Fibroblast of lung (primary cell): ENCODE measurements at places on chromosomes 16 and 17. TPM values are rescaled to one million over a fixed set of nuclear protein-coding genes. Genes with fewer than 3 reads are reported as not detected.

The CHST4 gene
- total RNA-seq = not detected in 2 replicates

The SPNS2 gene
- total RNA-seq = under 0.01 and 0.17 TPM in 2 replicates

- no peak for DNase-seq
These were observed 22.9 kb upstream of the NKD1 start for GRCh38 chr16:50525262-50525661.

DNA sequence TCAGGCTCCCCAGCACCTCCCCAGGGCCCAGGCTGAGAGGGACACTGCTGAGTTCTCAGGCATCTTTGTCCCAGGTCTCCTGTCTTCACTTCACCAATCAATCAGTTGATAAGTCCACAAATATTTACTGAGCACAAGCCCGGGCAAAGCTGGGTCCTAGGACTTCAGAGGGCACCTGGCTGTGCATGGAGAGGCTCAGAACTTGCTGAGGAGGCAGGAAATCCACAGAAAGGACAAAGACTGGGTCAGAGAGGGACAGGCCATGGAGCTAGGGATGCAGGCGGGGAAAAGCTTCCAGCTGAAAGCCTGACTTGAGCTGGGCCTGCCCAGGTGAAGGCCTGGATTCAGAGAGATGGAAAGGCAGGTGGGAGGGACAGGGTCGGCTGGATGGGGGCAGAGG, 33.2 kb upstream of the C1QL1 start:
- no peak for DNase-seq

DNA sequence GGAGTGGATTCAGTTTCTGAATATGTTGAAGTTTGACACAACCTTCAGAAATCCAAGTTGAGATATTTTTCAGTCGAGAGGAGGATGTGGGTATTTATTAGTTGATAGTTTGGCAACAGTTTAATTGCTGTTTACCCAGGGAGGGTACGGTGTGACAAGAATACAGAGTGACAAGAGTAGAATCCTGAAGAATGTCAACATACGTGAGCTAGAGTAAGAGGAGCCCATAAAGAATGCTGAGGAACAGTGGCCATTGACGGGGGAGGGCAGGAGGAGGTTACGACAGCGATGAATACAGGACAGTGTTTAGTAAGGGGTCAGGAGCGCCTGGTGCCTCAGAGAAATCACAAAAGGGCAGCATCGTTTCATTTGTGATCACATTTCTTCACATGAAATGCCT, 76.5 kb downstream of the AATF start:
- DNase-seq = no peak

The TPSG1 gene
- total RNA-seq = not detected in 2 replicates

The CD300E gene
- not detected in 2 replicates for total RNA-seq

DNA sequence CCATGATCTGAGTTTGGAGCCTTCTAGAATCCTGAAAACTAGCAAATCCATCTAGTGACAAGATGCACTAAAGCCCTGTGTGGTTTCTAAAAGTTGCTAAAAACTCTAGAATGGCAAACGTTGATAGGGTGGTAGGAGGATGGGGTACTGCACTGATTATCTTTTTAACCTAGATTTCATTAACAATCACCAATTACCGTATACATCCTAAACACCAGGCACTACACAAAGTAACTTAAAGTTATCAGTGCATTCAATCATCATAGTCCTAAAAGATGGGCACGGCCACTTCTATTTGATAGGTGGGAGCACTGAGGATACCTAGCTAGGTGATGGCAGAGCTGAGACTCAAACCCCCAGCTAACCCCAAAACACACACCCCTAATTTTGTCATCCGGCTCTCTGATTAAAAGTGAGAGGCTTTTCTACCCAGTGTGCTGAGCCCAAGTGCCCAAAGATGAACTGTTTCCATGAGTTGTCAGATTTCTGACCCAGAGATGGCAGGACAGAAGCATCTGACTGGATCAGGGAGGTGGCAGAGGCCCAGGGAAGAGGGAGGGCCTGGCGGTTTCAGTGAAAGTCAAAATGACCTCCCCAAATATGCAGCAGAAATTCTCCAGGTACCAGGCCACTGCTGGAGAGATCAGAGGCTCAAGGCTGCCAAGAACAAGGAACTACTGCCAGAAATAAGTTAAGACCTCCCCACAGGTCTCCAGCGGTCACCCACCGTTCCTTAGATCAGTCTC, 396.8 kb downstream of the SOX9 start:
- DNase-seq = no peak

DNA sequence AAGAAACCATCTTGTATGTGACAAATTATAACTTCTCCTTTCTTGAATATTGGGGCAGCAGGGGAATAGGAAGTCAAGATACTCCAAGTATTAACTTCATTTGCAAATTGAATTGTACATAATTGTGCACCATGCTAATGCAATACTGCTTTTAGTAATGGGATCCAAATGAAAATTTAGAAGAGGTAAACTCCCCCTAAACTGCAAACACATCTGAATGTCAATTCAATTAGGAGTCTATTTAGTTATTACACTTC, 4.5 kb downstream of the STAT5B start:
- no peak for DNase-seq

The KIF2B gene
- not detected in 2 replicates for total RNA-seq

- no peak for DNase-seq
These were observed 662.0 kb downstream of the WWOX start for GRCh38 chr16:78761427-78761826.

The MTSS2 gene
- 81.7 and 126 TPM in 2 replicates for total RNA-seq

GRCh38 chr17:50629902-50630301, 4.8 kb upstream of the ABCC3 start:
- no peak for DNase-seq

The PNMT gene
- total RNA-seq = not detected in 2 replicates

DNA sequence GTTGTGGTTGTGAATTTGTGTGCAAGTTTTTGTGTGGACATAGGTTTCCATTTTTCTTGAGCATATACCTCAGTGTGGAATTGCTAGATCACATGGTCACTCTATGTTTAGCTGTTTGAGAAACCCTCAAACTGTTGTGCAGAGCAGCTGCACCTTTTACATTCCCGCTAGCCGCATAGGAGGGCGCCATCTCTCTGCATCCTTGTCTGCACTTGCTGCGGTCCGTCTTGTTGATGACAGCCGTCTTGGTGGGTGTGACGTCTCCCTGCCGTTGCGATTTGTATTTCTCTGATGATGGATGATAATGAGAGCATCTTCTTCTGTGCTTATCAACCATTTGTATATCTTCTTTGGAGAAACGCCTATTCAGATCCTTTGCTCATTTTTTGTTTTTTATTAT, 25.1 kb upstream of the IL17C start:
- DNase-seq = no peak
